ENCODE measurements at places on chromosomes 2 and 18.

GRCh38 chr2:64669288-64669687, 15.6 kb upstream of the SERTAD2 start:
- no peak for DNase-seq

GRCh38 chr18:44153981-44154380, 526.7 kb upstream of the SETBP1 start:
- no peak for DNase-seq

- DNase-seq = no peak
Measured at GRCh38 chr2:224532441-224532840, 52.7 kb downstream of the CUL3 start.

GRCh38 chr2:34492561-34493455, 893.7 kb upstream of the FAM98A start:
- DNase-seq = no peak

DNA sequence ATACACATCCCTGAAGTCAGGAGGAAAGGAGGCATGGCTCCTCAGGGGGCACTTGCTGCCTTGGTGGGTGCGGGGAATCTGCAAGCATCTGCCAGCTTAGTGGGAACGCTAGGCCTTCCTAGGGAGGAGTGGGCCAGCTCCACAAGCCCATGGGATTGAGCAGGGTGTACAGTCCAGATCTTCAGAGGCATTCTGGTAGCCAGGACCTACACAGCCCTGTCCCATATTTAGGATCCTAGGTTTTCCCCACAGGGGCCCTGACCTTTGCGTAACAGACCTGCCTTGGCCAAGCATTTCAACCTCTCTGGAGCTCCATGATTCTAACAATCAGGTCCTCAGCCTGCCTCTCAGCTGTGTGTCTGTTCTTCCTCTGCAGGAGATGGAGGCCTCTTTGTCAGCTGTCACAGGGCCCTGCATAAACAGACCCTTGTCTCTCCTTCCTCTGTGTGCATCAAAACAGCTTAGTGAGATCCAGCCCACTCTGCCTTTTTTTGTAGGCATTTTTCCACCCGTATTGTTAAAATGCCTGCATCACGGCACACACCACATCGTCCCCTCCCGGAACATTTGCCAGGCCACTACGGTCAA, 140.2 kb upstream of the NDUFV2 start:
- no peak for DNase-seq

GRCh38 chr2:231334981-231335380, 60.5 kb upstream of the B3GNT7 start:
- DNase-seq = no peak

DNA sequence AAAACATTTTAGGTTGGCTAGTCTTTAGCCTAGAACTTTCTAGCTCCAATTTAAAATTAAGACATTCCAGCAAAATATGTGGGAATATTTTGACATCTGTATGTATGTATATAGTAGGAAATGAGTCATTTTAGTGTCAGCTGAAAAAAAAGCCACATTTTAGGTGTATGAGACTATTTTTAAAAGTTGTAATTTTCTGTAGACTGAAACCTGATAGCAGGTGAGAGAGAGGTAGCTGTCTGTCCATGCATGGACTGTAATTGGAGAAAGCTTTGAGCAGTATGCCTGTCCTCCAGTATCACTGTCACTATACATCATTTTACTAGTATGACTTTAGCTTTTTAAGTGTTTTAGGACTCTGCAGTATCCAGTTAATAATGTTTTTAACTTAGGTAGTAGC, 26.1 kb upstream of the PPP1R1C start:
- DNase-seq = no peak

- DNase-seq = peak; percentile 86
Measured at GRCh38 chr2:206442833-206443734, at the start of gene ADAM23. Gene ADAM23 (plus strand): TSS chr2:206443532. CDS start chr2:206443867, 335 bp downstream.

DNA sequence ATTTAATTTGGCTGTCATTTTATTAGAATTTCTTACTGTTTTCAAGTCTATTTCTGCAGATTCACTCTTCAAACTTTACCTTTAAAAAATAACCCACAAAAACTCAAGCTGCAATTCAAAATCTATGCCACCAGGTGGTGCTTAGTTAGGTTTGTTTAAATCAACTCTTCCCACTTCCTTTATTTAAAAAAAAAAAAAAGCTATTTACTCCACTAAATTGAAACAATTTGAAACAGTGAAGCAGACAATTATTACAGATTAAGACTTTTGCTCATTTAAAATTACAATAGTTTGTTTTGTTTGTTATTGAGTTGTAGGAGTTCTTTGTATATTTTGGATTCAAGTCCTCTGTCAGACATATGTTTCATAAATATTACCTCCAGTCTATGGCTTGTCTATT, 300.0 kb downstream of the PDE11A start:
- peak; percentile 43 for DNase-seq

GRCh38 chr2:177272765-177273164, 8.2 kb upstream of the NFE2L2 start:
- DNase-seq = no peak

Data from GM03348 (cell line).